ENCODE measurements at places on chromosomes 2 and 18. TPM values are rescaled to one million over a fixed set of nuclear protein-coding genes. Genes with fewer than 3 reads are reported as not detected.

DNA sequence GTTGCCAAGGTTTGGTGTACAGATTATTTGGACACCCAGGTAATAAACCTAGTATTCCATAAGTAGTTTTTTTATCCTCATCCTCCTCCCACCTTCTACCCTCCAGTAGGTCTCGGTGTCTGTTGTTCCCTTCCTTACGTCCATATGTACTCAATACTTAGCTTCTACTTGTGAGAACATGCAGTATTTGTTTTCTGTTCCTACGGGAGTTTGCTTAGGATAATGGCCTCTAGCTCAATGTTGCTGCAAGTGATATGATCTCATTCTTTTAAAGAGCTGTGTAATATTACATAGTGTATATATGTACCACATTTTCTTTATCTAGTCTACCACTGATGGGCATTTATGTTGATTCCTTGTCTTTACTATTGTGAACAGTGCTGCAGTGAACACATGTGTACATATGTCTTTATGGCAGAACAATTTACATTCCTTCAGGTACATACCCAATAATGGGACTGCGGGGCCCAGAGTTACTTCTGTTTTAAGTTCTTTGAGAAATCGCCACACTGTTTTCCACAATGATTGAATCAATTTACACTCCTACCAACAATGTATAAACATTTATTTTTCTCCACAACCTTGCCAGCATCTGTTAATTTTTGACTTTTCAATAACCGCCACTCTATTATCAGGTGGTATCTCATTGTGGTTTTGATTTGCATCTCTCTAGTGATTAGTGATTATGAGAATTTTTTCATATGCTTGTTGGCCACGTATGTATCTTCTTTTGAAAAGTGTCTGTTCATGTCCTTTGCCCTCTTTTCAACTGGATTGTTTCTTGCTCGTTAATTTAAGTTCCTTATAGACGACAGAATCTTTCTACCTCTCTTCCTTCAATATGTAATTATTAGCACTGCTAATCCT lies 88.0 kb downstream of the MEMO1 start:
- H3K27me3 ChIP-seq: no peaks in the 10 kb centered on the region
- peaks cover 14% of the 10 kb centered on the region for H3K4me1 ChIP-seq
- no peak overlapping the region for H3K4me3 ChIP-seq
- DNase-seq: no peak
- no peak overlapping the region for H3K27ac ChIP-seq

- H3K27ac ChIP-seq: no peak overlapping the region
- H3K4me1 ChIP-seq: peaks cover 23% of the 10 kb centered on the region
- DNase-seq: no peak
- H3K4me3 ChIP-seq: no peak overlapping the region
- no peaks in the 10 kb centered on the region for H3K27me3 ChIP-seq
Measured at GRCh38 chr2:143607231-143608062, 478.2 kb downstream of the ARHGAP15 start.

- peaks cover 19% of the 10 kb centered on the region for H3K4me1 ChIP-seq
- H3K27me3 ChIP-seq: no peaks in the 10 kb centered on the region
- H3K36me3 ChIP-seq: no peaks in the 10 kb centered on the region
- H3K4me3 ChIP-seq: no peak overlapping the region
- DNase-seq: no peak
- no peak overlapping the region for H3K27ac ChIP-seq
Measured at GRCh38 chr2:32342801-32343200, 14.0 kb upstream of the BIRC6 start.

- no peaks in the 10 kb centered on the region for H3K36me3 ChIP-seq
- DNase-seq: peak; percentile 30
- no peaks in the 10 kb centered on the region for H3K27me3 ChIP-seq
- peaks cover 14% of the 10 kb centered on the region for H3K4me1 ChIP-seq
- no peak overlapping the region for H3K4me3 ChIP-seq
- no peak overlapping the region for H3K27ac ChIP-seq
Measured at GRCh38 chr2:120840795-120841487, 105.3 kb downstream of the GLI2 start.

DNA sequence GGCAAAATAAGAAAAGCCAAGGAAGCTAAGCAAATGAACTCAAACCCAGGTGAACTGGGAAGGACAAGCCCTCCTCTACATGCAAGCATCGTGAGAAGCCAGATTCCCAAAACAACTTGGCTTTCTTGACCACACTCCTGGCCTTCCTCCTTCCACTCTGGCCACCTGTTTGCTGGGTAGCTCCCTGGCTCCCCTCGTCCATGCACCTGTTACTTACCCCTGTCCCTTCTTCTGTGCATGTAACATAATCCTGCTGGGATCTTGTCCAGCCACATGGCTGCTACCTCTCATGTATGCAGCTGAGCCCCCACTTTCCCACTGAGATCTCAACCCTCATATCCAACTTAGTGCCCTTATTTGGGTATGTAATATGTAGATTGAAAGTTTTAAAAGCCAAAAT lies 121.6 kb downstream of the MYO5B start:
- peaks cover 7% of the 10 kb centered on the region for H3K4me1 ChIP-seq
- H3K27ac ChIP-seq: no peak overlapping the region
- peaks cover 21% of the 10 kb centered on the region for H3K27me3 ChIP-seq
- no peaks in the 10 kb centered on the region for H3K36me3 ChIP-seq
- no peak overlapping the region for H3K4me3 ChIP-seq

DNA sequence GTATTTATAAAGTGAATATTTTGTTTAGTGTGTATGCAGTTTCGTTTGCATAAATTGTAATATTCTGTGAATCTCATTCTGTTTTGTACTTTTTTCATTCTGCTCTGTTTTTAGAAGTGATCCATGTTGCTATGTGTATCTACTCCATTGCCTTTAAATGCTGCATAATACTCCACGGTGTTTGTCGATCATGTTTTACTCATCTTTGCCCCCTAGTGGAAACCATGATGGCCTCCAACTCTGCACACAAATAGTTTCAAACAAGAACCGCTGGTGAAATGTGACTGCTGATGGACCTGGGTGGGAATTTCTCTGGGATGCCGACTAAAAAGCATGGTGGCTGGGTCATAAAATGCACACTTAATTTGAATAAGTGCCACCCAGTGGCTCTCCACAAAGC lies 32.0 kb upstream of the SKOR2 start:
- no peak overlapping the region for H3K4me3 ChIP-seq
- H3K4me1 ChIP-seq: no peaks in the 10 kb centered on the region
- H3K27ac ChIP-seq: no peak overlapping the region
- no peaks in the 10 kb centered on the region for H3K36me3 ChIP-seq

DNA sequence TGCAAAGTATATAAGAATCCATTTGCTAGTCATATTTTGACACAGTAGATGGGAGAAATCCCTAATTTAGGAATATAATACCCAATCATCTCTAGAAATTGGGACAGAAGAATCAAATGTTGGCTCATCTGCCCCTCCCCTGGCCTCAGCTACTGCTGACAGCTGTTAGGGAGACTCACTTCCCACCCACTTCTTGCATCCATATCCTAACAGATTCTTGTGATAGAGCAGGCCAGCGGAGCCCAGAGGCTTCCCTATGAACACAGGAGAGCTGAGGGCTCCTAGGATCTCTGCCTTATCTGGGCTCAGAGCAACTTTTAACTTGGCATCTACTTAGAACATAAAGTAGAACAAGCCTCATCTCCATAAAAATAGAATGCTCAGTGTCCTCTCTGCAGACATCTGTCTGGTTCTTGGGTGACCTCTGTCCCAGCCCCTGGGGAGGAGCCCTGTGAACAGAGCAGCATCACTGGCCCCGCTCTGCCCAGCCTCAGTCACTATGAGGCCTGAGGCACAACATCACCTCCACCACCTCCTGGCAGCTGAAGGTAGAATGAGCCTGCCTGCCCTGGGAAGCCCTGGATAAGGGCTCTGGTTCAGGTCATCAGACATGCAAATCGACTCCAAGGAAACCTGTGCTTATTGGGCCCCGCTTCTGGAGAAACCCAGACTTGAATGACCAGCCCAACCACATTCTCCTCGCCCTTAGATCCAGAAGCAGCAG lies 229.7 kb downstream of the ANKRD36B start:
- no peak overlapping the region for H3K27ac ChIP-seq
- no peak for DNase-seq
- H3K36me3 ChIP-seq: no peaks in the 10 kb centered on the region
- no peak overlapping the region for H3K4me3 ChIP-seq
- H3K27me3 ChIP-seq: peaks cover 18% of the 10 kb centered on the region
- H3K4me1 ChIP-seq: no peaks in the 10 kb centered on the region

The BMP10 gene
- not detected for total RNA-seq
